ENCODE measurements at places on chromosomes 2 and 18. TPM values are rescaled to one million over a fixed set of nuclear protein-coding genes. Genes with fewer than 3 reads are reported as not detected.
A peak's percentile ranks its signal among the peaks of the same experiment; 100 is the strongest.

DNA sequence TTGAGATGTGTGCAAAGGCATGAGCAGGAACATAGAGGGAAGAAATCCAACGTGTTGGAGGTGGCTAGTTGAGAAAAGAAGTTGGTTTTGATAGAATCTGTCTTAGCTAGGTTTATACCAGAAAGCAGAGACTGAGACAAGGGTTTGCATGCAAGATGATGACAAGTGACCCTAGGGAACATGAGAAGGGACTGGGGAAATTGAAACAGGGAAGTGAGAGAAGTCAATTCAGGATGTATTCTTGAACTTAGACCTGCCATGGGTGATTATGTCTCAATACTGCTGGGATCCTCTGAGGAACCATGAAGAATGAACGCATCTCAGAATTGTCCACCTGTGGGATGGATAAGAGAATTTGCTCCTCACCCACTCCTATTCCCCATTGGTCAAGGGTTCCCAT, 20.5 kb downstream of the IL36A start:
- no peak overlapping the region for H3K27ac ChIP-seq
- no peaks in the 10 kb centered on the region for H3K4me1 ChIP-seq
- peaks cover 4% of the 10 kb centered on the region for H3K27me3 ChIP-seq

The NRP2 gene
- total RNA-seq: 75.3 TPM

The CFAP65 gene
- total RNA-seq: not detected

The UGT1A8 gene
- not detected for total RNA-seq

GRCh38 chr2:26585100-26585499, 56.1 kb downstream of the CIB4 start:
- no peak overlapping the region for H3K4me3 ChIP-seq
- DNase-seq: peak; percentile 54
- peaks cover 11% of the 10 kb centered on the region for H3K27me3 ChIP-seq
- H3K27ac ChIP-seq: no peak overlapping the region

The DAPL1 gene
- not detected for total RNA-seq

The ATIC gene
- 71.0 TPM for total RNA-seq

DNA sequence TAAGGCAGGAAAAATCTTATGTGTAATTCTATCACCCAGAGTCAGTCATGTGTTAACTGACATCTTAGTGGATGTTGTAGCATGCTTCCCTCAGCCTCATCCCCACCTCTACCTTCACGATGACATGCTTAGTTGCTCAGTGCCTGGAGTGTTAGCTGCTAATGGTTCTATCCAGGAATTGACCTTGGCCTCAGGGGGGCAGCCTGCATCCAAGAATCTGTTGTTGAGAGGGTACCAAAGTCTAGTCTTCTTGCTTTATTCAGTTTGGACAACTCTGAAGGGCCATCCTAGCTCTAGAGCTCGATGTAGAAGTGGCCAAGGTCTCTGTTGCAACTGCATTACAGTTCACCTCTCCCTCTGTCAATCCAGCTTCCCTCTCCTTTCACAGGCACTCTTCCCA, 61.2 kb downstream of the ACYP2 start:
- no peak overlapping the region for H3K27ac ChIP-seq
- H3K36me3 ChIP-seq: no peaks in the 10 kb centered on the region
- peak; percentile 64 for DNase-seq
- no peaks in the 10 kb centered on the region for H3K27me3 ChIP-seq
- H3K4me3 ChIP-seq: no peak overlapping the region

The MYO3B gene
- total RNA-seq: 0.17 TPM

DNA sequence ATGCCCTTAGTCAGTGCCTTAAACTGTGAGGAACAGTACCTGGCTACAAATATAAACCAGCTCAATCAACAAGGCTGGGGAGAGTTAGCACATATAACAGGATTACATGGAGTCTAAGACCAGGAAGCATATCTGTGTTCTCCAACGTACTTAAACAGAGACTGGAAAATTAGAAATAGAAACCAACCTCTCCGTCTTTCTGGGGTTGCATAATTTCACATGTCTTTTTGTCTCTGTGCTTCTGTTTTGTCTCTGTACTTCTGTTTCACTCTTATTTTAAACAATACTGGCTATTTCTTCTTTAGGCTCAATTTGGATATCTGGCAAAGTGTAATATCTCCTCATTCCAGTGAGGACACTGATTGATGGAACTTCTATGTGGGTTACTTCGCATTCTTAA, 749.0 kb upstream of the ZEB2 start:
- H3K4me1 ChIP-seq: no peaks in the 10 kb centered on the region
- no peaks in the 10 kb centered on the region for H3K36me3 ChIP-seq
- DNase-seq: no peak

GRCh38 chr2:216804357-216805350, 55.2 kb downstream of the TNP1 start:
- H3K4me1 ChIP-seq: no peaks in the 10 kb centered on the region
- H3K27ac ChIP-seq: no peak overlapping the region
- no peak for DNase-seq
- no peaks in the 10 kb centered on the region for H3K27me3 ChIP-seq

The GALNT5 gene
- total RNA-seq: 40.2 TPM

The REG1B gene
- total RNA-seq: not detected

GRCh38 chr2:27262379-27263286, at the start of gene SLC30A3:
SLC30A3 (minus strand) TSS chr2:27263047; CDS start chr2:27262906, 141 bp downstream.
- peak; percentile 86 for DNase-seq
- H3K27me3 ChIP-seq: peaks cover 84% of the 10 kb centered on the region
- H3K4me3 ChIP-seq: peak within 1 kb of the TSS; percentile 44
- peaks cover 29% of the 10 kb centered on the region for H3K4me1 ChIP-seq
- no peaks in the 10 kb centered on the region for H3K36me3 ChIP-seq

DNA sequence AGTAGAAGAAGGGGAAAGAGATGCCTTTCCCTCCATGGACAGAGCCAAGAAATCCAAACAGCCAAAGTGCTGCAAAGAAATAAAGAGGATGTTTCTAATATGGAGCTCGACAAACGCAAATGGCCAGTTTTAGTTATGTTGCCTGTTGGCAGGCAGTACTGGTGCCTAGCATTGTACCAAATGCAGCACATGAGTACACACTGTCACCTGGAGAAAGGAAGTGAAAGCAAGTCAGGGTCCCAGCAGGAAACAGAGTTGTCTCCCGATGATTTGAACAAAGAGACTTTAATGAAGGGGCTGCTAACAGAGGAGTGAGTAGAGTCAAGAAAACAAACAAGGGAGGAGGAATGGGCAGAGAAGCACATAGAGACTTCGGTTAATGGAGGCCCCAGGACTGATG, 623.0 kb downstream of the BCL11A start:
- H3K27ac ChIP-seq: no peak overlapping the region
- H3K4me3 ChIP-seq: no peak overlapping the region
- no peaks in the 10 kb centered on the region for H3K4me1 ChIP-seq
- H3K27me3 ChIP-seq: peaks cover 9% of the 10 kb centered on the region
- no peak for DNase-seq
- no peaks in the 10 kb centered on the region for H3K36me3 ChIP-seq

- peaks cover 21% of the 10 kb centered on the region for H3K4me1 ChIP-seq
- no peak for DNase-seq
- no peak overlapping the region for H3K4me3 ChIP-seq
These were observed 50.6 kb downstream of the STK39 start for GRCh38 chr2:168196764-168197180.

DNA sequence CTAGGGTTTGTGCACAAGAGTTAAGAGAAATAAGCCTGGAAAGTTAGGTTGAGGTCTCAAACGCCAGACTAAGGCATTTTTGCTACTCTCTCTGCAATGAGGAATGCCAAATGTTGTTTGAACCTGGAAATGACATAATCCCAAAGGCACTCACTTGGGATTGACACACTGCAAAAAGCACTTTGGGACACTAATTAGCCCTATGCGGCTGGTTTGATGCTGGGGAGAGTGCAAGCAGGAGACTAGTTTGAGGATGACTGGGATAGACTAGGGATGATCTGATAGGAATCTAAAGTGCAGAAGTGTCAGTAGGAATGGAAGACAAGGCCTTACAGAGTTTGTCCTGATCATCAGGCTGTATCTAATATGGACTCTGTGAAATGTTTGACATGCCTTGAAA, 469.0 kb downstream of the SLC4A3 start:
- no peak for DNase-seq
- no peaks in the 10 kb centered on the region for H3K4me1 ChIP-seq
- no peak overlapping the region for H3K4me3 ChIP-seq
- H3K27me3 ChIP-seq: no peaks in the 10 kb centered on the region
- H3K36me3 ChIP-seq: no peaks in the 10 kb centered on the region
- no peak overlapping the region for H3K27ac ChIP-seq

DNA sequence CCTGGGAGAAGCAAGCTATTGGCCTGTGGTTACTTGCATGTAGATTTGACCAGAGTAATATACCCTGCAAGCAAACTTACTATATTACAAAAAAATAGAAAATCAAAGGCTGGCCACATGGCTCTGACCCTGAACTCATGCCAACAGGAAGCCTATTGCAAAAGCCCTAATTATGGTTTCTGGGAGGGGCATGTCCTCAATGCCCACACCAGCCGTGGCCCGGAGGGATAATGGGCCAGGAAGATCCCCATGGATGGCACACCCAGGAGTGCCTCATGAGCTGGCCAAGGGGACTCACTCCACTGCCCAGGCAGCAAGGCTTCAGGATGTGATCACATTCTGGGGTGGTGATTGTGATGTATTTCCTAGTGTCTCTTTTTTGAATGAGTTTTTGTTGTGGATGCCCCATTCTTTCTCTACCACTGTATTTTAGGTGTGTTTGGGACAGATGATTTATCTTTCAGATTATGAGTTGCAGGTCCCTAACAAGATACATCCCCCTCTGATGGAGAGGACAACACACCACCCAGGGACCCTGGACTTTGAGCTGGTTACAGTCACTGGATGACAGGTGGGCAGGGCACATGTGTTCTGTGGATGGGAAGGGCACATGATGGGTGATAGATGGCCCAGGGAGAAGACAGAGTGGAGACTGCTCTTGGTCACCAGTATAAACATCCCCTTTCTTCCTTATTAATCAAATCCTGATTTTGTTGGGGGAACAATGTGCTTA, 18.7 kb upstream of the TFCP2L1 start:
- H3K36me3 ChIP-seq: no peaks in the 10 kb centered on the region
- H3K27me3 ChIP-seq: no peaks in the 10 kb centered on the region
- no peak overlapping the region for H3K27ac ChIP-seq
- DNase-seq: no peak

The SH2D6 gene
- 1.0 TPM for total RNA-seq

The PLEK gene
- 32.9 TPM for total RNA-seq

DNA sequence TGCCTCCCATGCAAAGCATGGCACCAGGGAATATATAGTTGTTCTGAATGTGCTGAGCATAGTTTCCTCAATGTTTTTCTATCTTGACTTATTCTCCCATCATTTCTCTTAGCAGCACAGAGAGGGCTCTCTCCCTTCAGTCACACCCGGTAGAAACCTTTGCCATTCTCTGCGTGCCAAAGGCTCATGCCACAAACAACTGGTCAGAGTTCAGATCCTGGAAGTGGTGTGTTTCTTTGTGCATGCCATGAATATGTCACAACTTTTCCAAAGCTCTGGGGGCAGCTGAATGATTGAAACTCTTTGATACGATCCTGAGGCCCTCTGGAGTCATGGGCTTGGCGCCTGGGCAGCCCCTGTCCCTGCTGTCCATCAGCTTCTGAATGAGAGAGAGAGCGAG, 28.0 kb upstream of the EDAR start:
- no peak overlapping the region for H3K27ac ChIP-seq
- H3K27me3 ChIP-seq: no peaks in the 10 kb centered on the region
- no peaks in the 10 kb centered on the region for H3K36me3 ChIP-seq
- H3K4me3 ChIP-seq: no peak overlapping the region
- no peaks in the 10 kb centered on the region for H3K4me1 ChIP-seq

GRCh38 chr2:52220393-52220792, 1188.5 kb upstream of the NRXN1 start:
- no peaks in the 10 kb centered on the region for H3K36me3 ChIP-seq
- no peaks in the 10 kb centered on the region for H3K27me3 ChIP-seq
- peak; percentile 72 for DNase-seq
- H3K4me3 ChIP-seq: no peak overlapping the region
- no peaks in the 10 kb centered on the region for H3K4me1 ChIP-seq

The SPC25 gene
- 0.38 TPM for total RNA-seq

GRCh38 chr2:85427300-85427835, 8.9 kb downstream of the SH2D6 start:
- H3K36me3 ChIP-seq: no peaks in the 10 kb centered on the region
- H3K4me1 ChIP-seq: no peaks in the 10 kb centered on the region
- no peak overlapping the region for H3K27ac ChIP-seq
- no peak for DNase-seq

The TTC21B gene
- total RNA-seq: 21.7 TPM

- no peak for DNase-seq
- peaks cover 9% of the 10 kb centered on the region for H3K4me1 ChIP-seq
- H3K27ac ChIP-seq: no peak overlapping the region
- H3K27me3 ChIP-seq: no peaks in the 10 kb centered on the region
These were observed 251.6 kb upstream of the NCKAP5 start for GRCh38 chr2:133819906-133820305.
